ENCODE measurements at places on chromosomes 16 and 17. TPM values are rescaled to one million over a fixed set of nuclear protein-coding genes. Genes with fewer than 3 reads are reported as not detected.

Gene RTN4RL1
- total RNA-seq: 1.3 TPM

Gene TBC1D3K
- total RNA-seq: not detected

Gene KLHL11
- total RNA-seq: 14.3 TPM

Gene MRC2
- total RNA-seq: 79.9 TPM

Gene CSH1
- not detected for total RNA-seq

Gene SGCA
- total RNA-seq: not detected

Gene USB1
- total RNA-seq: 28.6 TPM
